ENCODE measurements at places on chromosomes 4 and X.
A peak's percentile ranks its signal among the peaks of the same experiment; 100 is the strongest.

DNA sequence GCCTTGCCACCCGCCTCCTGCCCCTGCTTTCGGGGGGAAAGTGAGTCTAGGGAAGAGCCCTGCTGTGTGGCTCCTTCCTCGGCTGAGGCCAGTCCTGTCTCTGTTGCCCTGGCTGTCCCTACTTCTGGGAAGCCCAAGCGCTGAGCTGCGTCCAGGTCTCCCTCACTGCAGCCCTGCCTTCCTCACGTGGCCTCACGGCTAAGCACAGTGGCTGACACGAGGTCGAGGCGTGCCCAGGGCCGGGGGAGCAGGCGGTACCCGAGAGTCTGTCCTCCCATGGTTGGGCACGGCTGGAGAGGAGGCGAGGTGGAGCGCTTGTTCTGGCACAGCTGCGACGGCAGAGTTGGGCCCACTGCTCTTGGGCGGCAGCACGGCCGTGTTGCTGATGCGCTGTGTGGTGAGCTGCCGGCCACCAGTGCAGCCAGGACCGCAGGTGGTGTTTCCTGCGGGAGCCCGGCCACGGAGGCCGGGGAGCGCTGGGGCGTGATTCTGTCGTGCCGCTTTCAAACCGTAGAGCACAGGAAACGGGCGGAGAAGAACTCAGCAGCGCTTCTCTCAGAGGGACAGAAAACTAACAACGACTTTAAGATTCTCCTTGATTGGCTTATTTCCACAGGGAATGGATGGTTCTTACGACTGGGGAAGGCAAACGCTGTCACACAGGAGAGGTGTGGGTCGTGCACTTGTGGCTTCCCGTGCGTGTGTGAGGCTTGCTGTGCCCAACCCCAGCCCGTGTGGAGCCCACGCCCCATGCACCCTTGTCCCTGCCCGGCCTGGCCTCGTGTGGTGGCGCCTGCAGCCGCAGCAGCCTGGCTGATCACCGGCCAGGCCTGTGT, 21.3 kb downstream of the MAEA start:
- DNase-seq = no peak

DNA sequence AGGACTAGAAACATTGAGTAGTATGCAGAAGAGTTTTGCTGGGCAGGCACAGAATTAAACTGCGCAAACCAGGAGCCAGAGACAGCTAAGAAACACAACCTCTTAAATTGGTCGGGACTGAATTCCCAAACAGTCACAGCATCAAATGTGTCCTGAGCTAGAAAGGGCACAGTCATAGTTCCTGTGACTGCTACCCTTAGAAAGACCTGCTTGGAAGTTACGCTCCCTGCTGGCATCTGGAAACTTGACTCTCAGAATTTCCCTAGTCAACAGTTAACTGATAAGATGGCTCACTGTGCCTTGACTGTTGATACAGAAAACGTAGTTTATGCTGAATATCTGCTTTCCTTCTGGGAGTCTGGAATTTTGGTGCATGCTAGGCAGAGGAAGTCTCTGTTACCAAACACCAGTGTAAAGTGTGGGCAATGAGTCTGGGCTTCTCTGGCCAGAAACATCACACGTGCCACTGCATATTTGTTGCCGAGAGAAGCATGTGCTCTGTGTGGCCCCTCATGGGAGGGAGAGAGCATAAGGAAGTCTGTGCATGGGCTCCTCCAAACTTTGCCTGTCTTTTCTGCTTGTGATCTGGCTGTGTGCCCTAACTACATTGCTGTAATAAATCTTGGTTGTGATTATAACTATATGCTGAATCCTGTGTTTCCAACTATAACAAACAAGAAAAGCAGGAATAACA, 11.6 kb upstream of the EOLA2 start:
- no peak for DNase-seq

GRCh38 chr4:158667651-158668198, 4.0 kb downstream of the C4orf46 start:
- DNase-seq = no peak

- no peak for DNase-seq
Measured at GRCh38 chr4:77073981-77074380, 1.8 kb downstream of the CCNI start.

DNA sequence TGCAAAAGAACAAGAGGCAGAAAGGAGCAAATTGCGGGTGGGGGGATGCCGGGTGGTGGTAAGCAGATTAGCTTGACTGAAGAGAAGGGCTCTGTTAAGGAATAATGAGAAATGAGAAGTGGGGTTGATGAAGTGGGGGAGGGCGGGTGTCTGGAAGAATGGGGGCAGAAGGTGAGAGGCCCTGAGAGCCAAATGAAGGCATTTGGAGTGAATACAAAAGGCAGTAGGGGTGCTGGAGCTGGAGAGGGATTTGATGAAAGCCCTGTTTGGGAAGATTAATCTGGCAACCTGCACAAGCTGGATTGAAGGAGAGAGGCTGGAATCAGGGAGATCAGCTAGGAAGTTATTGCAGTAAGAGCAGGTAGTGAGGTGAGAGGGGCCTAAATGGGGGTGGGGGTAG, 82.1 kb downstream of the GUCY2F start:
- no peak for DNase-seq

DNA sequence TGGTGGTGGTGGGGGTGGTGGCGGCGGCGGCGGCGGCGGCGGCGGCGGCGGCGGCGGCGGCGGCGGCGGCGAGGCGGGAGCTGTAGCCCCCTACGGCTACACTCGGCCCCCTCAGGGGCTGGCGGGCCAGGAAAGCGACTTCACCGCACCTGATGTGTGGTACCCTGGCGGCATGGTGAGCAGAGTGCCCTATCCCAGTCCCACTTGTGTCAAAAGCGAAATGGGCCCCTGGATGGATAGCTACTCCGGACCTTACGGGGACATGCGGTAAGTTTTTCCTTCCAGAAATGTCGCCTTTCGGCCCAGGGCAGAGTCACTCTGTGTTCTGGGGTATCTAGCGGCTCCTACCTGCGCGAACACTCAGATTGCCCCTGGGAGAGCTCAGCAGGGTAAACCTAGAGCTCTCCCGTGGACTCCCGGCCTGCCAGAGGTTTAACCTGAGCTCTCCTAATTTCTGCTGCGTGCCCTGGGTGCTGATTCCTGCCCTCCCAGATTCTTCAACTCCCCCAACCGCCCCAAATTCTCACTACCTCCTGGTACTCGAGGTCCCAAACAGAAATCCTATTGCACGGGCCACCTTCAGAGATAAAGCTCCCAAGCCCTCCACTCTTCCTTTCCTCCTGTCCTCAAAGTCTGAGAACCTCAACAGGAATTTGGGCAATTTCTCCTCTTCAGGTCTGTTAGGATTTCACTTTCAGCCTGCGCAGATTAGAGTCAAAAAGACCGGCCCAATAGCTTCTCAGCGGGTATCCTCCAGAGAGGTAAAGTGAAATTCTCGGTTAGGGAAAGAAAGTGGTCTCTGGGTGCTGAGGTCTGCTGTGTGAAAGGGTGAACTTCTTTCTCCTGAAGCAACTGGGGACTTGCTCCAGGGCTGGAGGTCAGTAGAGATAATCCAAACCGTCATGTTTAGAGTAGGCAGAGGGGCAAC, 2.9 kb downstream of the AR start:
- DNase-seq = no peak

DNA sequence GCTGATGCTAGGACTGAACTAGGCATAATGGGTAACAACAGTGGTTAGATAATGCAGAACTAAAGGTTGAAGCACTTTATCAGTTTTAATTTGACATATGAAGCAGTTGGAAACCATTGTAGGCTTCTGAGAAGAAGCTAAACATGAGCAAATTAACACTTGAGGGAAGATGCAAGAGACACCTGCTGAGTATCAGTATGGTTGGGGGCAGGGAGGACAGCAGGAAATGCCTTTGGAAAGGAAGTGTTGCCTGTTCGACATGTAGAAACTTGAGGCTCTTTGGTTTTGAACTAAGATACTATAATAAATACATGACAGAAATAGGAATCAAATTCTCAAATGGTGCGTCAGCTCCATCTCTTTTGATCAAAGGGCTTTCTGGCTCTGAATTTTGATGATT, 115.6 kb downstream of the FHIP1A start:
- peak; percentile 1 for DNase-seq

GRCh38 chr4:88109123-88109881, 49.1 kb downstream of the ABCG2 start:
- DNase-seq = no peak

- DNase-seq = no peak
Measured at GRCh38 chr4:115986573-115986972, 873.2 kb upstream of the NDST4 start.

DNA sequence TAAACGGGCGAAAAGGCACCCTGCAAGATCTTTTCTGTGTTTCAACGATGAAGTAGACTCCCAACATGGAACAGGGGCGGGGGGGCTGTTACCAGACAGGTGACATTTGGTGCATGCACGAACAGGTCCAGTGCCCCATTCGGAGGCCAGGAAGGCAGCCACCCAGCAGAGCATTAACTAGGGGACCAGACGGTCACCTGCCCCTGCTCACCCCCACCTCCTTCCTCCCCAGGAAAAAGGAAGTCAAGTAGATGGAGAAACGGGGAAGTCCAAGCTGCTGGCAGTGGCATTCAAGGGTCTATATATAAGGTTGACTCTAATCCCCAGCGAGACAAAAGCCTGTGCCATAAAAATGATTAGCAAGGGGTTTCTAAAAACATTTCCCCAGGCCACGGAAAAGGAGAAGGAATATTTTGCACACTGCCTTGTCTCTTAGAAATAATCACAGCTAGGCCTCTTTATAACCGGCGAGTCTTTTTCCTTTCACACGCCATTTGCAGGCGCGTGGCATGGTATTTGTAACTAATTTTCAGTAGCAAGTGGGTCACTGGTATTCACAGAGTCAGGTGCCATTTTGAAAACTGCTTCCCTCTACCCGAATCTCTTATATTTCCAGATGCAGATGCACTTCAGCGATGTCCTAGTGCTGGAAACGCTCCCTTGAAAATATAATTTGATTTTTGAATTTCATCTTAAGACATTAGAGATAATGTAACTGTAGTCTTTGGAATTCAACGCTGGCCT, 1.2 kb upstream of the TMSB4X start:
- no peak for DNase-seq

All from NCI-H345 (cell line).